ENCODE measurements at places on chromosomes 5 and 9.

- DNase-seq, result no peak
Observed at GRCh38 chr9:110769667-110770066, 101.1 kb downstream of the MUSK start.

DNA sequence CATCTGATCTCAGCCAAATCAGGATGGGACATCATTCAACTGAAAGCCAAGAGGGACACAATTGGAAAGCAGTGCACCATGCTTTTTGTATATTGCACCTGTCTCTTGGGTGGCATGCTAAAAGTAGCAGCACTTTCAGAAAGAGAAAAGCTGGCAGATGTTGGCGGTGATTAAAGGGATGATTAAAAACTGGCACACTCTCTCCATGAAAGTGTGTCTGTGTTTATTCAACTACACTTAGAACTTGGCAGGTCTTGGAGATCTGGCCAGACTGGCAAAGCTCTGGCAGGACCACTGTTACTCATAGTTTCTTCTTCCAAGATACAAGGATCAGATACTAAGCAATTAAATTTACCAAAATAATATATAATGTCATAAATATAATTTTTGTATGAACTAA is 112.9 kb upstream of the ELAVL2 start:
- DNase-seq, result no peak

- no peak for DNase-seq
Observed at GRCh38 chr5:1020452-1020961, 11.9 kb downstream of the NKD2 start.

DNA sequence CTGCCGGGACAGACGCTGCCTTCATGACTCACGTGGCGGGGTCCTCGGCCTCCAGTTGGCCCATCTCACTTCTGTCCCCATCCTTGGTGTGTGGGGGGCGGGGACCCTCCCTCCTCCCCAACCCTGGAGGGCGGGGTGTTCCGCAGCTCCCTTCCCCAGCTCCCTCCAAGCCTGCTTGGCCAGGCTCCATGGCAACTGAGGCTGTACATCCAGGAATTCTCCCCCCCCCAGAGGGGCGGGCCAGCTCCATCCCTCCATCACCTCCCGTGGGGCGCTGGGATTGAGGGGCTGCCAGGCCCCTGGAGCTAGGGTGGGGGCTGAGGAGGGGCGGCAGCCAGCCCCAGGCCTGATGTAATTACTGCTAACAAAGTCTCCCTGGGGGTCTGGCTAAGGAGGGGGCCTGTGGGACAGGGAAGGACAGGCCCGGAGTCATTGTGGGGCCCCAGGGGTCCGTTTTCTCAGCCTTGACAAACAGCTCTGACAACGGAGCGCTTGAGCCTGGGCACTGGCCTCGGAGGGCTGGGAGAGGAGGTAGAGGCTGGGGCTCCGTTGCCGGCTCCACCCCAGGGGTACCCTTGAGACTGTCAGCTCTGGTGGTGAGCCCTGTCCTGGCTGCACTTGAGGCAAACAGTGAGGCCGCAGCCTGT is 8.0 kb downstream of the DIPK1B start:
- DNase-seq, result no peak

DNA sequence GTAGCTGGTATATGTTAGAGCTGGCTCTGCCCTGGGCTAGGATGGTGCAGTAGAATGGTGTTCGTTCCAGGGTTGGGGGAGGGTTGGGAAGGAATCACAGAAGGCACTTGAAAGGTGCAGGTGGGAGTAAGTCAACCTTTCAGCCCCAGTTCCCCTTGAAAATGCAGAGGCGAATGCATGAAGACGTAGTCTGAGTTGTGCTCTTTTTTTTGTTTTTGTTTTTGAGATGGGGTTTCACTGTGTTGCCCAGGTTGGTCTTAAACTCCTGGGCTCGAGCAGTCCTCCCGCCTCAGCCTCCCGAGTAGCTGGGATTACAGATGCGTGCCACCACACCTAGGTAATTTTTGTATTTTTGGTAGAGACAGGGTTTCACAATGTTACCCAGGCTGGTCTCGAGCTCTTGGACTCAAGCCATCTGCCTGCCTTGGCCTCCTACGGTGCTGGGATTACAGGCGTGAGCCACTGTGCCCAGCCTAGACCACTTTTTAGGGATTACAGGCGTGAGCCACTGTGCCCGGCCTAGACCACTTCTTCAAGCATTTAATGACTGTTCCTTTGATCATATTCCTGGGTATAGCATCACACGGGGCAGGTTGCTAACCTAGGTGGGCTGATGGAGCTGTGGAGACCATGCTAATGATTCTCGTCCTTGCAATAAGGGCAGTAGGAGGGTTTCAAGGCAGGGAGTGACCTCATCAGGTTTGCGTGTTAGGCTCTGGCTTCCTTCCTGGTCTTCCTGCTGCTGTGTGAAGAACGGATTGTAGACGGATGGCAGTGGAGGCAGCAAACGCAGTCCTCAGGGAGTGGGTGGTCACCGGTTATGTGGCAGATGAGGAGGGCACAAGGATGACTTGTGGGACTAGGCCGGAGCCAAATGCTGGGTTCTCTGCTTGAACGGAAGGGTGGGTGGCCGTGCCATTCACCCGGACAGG is 13.7 kb downstream of the EHMT1 start:
- no peak for DNase-seq

DNA sequence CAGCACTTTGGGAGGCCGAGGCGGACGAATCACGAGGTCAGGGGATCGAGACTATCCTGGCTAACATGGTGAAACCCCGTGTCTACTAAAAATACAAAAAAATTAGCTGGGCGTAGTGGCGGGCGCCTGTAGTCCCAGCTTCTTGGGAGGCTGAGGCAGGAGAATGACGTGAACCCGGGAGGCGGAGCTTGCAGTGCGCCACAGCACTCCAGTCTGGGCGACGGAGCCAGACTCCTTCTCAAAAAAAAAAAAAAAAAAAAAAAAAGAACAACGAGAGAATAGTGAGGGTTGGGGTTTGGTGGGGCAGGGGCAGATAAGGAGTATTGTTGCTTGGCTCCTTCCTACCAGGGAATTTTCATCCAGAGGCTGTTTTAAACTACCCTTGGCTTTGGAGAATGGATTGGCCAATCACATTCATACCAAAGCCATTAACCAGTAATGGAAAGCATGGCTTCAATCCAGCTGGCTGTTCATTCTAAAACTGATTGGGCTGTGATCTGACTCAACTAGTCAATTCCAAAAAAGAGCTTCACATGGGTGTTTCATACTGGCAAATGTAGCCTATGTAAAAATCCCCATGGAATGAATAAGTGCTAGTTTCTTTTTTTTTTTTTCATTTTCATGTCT is 64.4 kb downstream of the PLCXD3 start:
- no peak for DNase-seq

- no peak for DNase-seq
Observed at GRCh38 chr5:142287096-142287972, 37.5 kb downstream of the SPRY4 start.

- no peak for DNase-seq
Observed at GRCh38 chr5:132772291-132773070, 4.6 kb downstream of the SEPTIN8 start.

- DNase-seq, result no peak
Observed at GRCh38 chr9:130759738-130760137, 66.2 kb downstream of the EXOSC2 start.

Data from kidney tubule cell (primary cell).